Renal cortex interstitium (tissue), 15 donors: ENCODE measurements at places on chromosomes 3 and 15. TPM values are rescaled to one million over a fixed set of nuclear protein-coding genes. Genes with fewer than 3 reads are reported as not detected.

CLN6 gene
- polyA plus RNA-seq: 42.9 TPM

ISLR gene
- polyA plus RNA-seq: 47.3 TPM

CFAP92 gene
- polyA plus RNA-seq: 0.95 TPM

HMCES gene
- polyA plus RNA-seq: 47.0 TPM

NR2E3 gene
- polyA plus RNA-seq: 0.34 TPM

BOC gene
- 32.8 TPM for polyA plus RNA-seq

TMC3 gene
- 0.11 TPM for polyA plus RNA-seq

SLC7A14 gene
- polyA plus RNA-seq: 1.4 TPM

HRG gene
- polyA plus RNA-seq: 2.9 TPM

UACA gene
- polyA plus RNA-seq: 131 TPM

GOLGA6A gene
- 0.51 TPM for polyA plus RNA-seq

ACP3 gene
- 105 TPM for polyA plus RNA-seq

CACNA2D3 gene
- polyA plus RNA-seq: 1.2 TPM

LMCD1 gene
- 26.3 TPM for polyA plus RNA-seq

ANKUB1 gene
- 0.46 TPM for polyA plus RNA-seq

LMAN1L gene
- polyA plus RNA-seq: not detected

RYR3 gene
- 13.6 TPM for polyA plus RNA-seq

MESP1 gene
- polyA plus RNA-seq: 0.59 TPM

ADGRG7 gene
- not detected for polyA plus RNA-seq

ADAMTSL3 gene
- polyA plus RNA-seq: 5.3 TPM

TRIM59 gene
- 20.7 TPM for polyA plus RNA-seq

TRIM42 gene
- not detected for polyA plus RNA-seq

GPR149 gene
- not detected for polyA plus RNA-seq

EBLN2 gene
- polyA plus RNA-seq: 8.1 TPM

HPS3 gene
- 34.3 TPM for polyA plus RNA-seq

NR2C2 gene
- polyA plus RNA-seq: 43.4 TPM

IL5RA gene
- polyA plus RNA-seq: 0.79 TPM

GOLGA8S gene
- 0.86 TPM for polyA plus RNA-seq

PIGZ gene
- polyA plus RNA-seq: 0.96 TPM

IMPG2 gene
- 0.70 TPM for polyA plus RNA-seq

TCAIM gene
- polyA plus RNA-seq: 37.9 TPM

TIMP4 gene
- polyA plus RNA-seq: 1.4 TPM

ATP11B gene
- 56.9 TPM for polyA plus RNA-seq

ITGA11 gene
- polyA plus RNA-seq: 4.4 TPM

SATB1 gene
- 42.9 TPM for polyA plus RNA-seq

VIPR1 gene
- 1.0 TPM for polyA plus RNA-seq

C3orf20 gene
- 0.30 TPM for polyA plus RNA-seq

C3orf70 gene
- 9.1 TPM for polyA plus RNA-seq

CCDC33 gene
- 10.7 TPM for polyA plus RNA-seq

NRG4 gene
- polyA plus RNA-seq: 7.1 TPM

LIPC gene
- polyA plus RNA-seq: 14.0 TPM

HCLS1 gene
- polyA plus RNA-seq: 8.2 TPM

PODXL2 gene
- polyA plus RNA-seq: 47.4 TPM

ANKRD63 gene
- polyA plus RNA-seq: not detected

TM4SF1 gene
- polyA plus RNA-seq: 58.8 TPM
